ENCODE measurements at places on chromosomes 13 and 19.

DNA sequence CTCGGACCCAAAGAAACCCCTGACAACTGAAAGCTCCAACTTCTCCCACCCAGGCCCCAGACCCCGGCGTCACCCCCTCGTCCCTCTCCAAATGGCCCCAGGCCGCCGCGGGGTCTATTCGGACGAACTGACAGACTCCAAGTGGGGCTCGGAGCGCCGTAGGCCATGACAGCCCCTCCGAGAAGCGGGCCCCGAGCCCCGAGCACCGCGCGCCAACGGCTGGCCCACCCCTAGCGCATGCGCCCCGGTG is 360 bp downstream of the DDX39A start:
- peak; percentile 77 for DNase-seq

- no peak for DNase-seq
Measured at GRCh38 chr13:33524086-33524485, 238.5 kb upstream of the STARD13 start.

GRCh38 chr19:1794424-1795172 is 17.5 kb downstream of the ATP8B3 start:
- no peak for DNase-seq

DNA sequence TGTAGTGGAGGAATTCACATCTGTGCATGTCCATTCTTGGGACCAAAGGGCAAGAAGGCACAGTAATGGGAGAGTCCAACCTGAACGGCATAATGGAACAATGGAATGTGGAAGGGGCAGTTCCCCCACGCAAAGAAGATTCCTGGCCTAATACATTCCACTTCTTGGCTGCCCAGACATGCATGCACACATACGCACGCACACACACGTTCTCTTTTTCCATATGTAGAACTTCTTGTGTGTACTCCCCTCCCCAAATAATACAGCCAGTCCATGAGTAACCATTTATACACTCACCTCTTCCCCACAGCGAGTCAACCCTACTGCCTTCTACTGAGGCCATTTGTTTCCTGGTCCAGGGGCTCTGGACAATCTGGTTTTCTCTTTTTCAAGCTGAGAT is 6.0 kb upstream of the STK24 start:
- DNase-seq = no peak

GRCh38 chr19:5590865-5591154 is 23.1 kb upstream of the TINCR start:
- no peak for DNase-seq

GRCh38 chr13:52695856-52696255 is 43.2 kb downstream of the SUGT1 start:
- no peak for DNase-seq
